ENCODE measurements at places on chromosomes 16 and 17. TPM values are rescaled to one million over a fixed set of nuclear protein-coding genes. Genes with fewer than 3 reads are reported as not detected.

- ATAC-seq: no peak
Measured at GRCh38 chr17:35645923-35646322, 58.8 kb downstream of the AP2B1 start.

- no peak for ATAC-seq
Measured at GRCh38 chr16:68297908-68298307, 12.8 kb downstream of the SLC7A6OS start.

Gene HS3ST3A1
- total RNA-seq: 4.8 TPM

- no peak for ATAC-seq
Measured at GRCh38 chr17:1957037-1957436, 68.1 kb downstream of the RTN4RL1 start.

GRCh38 chr16:35598696-35599332 is 2139.4 kb downstream of the TP53TG3F start:
- peak; percentile 87 for ATAC-seq

- ATAC-seq: no peak
Measured at GRCh38 chr16:54927125-54928015, 3.3 kb upstream of the IRX5 start.

GRCh38 chr17:73914536-73915274 is 270.5 kb upstream of the SDK2 start:
- ATAC-seq: no peak

Gene NOTUM
- total RNA-seq: not detected

- ATAC-seq: no peak
Measured at GRCh38 chr16:55892821-55893220, 17.6 kb upstream of the CES5A start.

DNA sequence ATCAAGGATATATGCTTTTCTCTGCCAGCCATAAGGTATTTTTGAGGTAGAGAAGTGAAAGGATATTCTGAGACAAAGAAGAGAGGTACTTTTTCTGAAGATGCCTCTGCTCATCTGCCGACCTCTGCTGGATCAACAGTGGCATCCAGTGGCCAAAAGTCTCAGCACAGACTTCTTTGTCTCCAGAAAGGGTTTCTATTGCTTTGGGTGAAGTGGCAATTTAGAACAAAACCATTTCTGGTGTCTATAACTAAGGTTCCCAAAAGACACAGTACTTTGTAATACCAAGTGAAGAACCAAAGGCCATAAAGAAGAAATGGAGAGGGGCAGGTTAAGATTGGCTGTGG is 155.2 kb upstream of the C17orf78 start:
- ATAC-seq: no peak

Gene PDP2
- total RNA-seq: 9.6 TPM

DNA sequence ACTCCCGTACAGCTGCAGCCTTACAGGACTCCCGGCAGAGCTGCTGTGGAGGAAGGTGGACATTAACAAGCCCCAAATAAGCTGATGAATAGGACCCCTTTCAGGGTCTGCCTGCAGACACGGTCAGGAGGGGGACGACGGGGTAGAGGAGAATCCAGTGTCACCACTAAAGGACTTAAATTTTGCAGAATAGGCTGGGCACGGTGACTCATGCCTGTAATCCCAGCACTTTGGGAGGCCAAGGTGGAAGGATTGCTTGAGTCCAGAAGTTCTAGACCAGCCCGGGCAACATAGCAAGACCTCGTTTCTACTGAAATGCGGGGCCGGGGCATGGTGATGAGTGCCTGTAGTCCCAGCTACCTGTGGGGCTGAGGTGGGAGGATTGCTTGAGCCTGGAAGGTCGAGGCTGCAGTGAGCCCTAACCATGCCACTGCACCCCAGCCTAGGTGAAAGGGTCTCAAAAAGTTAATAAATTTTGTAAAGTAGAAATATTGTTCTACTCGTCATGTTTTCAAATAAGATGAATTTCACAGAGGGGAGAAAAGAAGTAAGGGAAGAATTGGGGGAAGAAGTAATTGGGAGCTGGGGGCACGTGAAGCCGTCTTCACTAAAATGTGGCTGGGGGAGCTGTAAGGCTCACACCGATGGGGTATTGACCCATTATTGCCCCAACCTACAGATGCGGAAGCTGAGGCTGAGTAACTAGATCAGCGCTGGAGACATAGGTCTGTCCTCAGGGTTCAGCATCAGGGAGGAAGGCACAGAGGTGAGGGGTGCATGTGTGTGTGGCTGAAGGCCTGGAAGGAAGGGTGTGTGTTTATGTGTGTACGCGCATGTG is 4.7 kb downstream of the LITAFD start:
- no peak for ATAC-seq

DNA sequence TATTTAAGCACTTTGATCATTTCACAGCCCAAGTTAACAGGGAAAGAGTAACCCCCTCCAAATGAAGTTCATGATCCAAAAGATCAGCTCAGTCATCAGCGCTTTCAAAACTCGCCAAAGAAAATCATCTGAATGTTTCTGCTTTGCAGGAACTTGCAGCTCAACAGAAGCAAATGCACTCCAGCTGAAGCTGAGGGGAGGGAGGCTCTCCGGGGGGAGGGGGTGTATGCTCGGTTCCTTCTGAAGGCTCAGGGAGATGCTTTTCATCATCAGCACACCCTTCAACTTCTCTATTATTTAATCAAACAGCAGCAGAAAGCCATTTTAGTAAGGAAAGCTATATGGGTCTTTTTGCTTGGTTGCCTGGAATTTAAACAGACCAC is 24.4 kb upstream of the ERN1 start:
- no peak for ATAC-seq

DNA sequence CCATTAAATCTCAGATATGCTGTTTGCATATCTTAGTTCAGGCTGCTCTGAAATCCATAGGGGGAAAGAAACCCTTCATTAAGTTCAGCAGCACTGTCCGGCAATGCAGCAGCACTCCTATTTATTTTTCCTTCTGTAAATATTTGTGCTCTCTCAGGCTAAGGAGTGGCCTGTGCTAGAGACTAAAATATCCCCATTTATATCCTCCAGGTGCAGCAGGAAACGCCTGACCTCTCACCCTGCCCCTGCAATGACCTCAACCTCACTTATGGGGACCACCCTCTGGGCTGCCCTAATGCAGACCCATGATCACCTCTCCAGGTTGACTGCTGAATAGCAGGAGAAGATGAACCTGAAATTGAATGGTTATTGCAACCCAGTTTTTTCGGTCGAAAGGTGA is 165.0 kb upstream of the ELAC2 start:
- no peak for ATAC-seq

DNA sequence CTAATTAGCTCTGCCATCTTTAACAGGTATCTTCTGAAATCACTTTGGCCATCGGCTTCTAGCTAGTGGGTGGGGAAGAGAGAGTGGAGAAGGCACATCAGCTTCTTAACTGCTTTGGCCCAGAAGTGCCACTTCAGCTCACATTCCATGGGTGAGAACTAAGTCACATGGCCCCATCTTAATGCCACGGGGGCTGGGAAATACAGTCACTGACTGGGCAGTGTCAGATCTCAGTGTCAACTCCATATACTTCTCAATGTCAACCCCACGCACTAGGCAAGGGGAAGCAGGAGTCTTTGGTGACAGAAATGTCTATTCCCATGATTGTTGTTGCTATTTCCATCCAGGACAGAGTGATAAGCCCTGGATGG is 29.4 kb downstream of the CCR7 start:
- no peak for ATAC-seq

GRCh38 chr16:79849119-79849518 is 248.6 kb upstream of the MAF start:
- peak; percentile 67 for ATAC-seq

DNA sequence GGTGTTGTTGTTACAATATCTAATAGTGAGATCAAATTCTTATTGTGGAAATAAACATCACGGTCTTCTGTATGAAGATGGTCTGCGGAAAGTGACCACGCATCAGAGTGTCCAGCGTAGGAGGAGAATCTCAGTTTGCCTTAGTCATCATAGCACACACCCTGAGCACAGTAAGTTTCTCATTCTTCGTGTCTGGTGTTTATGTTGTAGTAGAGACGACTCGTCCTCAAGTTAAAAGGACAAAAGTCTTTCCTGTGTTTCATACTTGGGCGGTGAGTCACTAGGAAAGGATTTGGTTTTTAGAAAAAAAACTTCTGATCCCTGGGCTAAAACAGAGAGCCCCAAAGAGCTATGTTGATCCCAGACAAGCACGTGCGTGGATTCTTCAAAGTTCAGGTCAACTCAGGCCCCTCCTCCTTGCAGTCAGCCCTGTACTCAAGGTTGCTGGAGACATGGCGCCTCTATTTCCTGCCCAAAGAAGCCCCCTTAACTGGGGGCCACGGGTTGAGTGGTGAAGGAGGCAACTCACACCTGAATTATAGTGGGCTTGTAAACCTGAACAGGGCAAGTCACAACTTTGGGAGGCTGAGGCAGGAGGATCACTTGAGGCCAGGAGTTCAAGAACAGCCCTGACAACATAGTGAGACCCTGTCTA is 170.4 kb downstream of the ZFHX3 start:
- peak; percentile 67 for ATAC-seq

DNA sequence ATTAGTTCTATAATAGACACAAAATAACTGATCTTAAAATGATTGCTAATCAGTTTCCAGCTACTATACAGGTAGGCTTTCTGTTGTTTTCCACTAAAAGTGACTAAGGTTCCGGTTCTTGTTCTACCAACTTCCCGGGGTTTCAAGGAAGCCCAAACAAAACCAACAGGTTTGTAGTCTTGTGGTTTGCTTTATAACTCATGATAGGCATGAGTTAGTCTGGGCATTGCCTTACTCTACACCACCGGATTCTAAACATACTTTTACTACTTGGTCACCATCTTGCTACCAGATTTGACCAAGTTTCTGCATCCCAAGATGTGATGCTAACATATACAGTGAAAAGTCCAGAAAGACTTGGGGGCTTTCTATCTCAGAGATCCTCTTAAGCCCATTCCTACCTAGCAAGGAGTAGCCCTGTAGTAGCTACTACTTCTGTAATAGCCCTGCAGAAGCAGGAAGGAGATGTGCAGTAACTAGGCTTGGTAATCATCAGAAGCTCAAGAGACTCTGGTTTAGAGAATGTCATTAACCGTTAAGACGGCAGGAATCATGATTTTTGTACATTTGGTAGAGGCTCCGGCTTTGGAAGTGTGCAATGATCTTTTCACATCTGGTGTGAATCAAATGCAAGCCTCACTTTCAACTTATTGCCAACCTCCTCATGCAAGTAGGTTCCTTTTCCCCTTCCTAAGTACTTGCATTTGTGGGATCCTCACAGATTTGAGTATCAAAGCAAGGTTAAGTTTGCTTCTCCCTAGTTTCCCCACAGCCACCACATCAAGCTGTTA is 1.6 kb downstream of the FAM117A start:
- no peak for ATAC-seq

- no peak for ATAC-seq
Measured at GRCh38 chr16:89200124-89200849, at the start of gene SLC22A31. SLC22A31 (minus strand) TSS chr16:89200537; CDS start chr16:89200501, 36 bp downstream.

Gene SPATA32
- total RNA-seq: 0.24 TPM

- ATAC-seq: no peak
Measured at GRCh38 chr17:31691251-31691905, 167.7 kb downstream of the COPRS start.

Gene CNTROB
- total RNA-seq: 15.4 TPM

Gene ERN2
- total RNA-seq: 0.36 TPM

- no peak for ATAC-seq
Measured at GRCh38 chr17:48463526-48463925, 33.5 kb upstream of the SKAP1 start.

- peak; percentile 26 for ATAC-seq
Measured at GRCh38 chr16:58462089-58462488, 37.9 kb upstream of the NDRG4 start.

Gene SULT1A2
- 0.32 TPM for total RNA-seq

- peak; percentile 87 for ATAC-seq
Measured at GRCh38 chr16:14486520-14487303, 143.3 kb downstream of the PARN start.

DNA sequence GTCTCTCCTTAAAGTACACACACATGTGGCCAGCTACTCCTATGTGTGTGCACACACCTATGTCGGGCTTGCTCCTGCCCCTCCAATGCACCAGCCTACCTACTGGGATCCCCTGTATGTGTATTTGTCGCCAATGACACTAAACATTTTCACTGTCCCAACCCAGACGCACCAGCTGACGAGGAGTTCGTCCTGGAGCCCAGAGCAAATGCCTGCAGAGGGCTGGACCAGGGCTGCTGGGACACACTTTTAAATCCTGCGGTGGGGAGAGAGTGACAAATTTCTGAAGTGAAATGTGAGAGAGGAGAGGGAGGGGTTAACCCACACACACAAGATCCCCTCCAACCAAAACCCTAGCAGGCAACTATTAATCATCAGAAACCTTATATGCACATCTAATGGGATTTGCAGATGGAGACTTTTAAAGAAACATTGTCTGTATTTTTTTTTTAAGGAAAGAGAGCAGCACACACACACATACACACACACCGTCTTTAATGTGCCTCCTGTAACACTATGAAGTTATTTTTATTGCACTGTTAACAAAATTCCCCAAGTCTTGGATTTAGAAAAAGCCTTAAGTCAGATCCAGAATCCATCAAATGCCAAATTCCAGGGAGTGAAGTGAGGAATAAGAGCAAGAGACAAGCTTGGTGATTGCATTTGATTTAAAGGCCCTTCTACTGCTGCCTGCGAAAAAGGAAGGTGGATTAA is at the start of gene MEOX1:
Gene MEOX1 (minus strand): TSS at position 224 of the 714 bp plus-strand sequence. CDS start 388 bp downstream, outside the sequence.
- ATAC-seq: peak; percentile 40

- ATAC-seq: peak; percentile 78
Measured at GRCh38 chr16:53775821-53776431, 72.0 kb downstream of the FTO start.

Gene ZG16
- total RNA-seq: not detected

DNA sequence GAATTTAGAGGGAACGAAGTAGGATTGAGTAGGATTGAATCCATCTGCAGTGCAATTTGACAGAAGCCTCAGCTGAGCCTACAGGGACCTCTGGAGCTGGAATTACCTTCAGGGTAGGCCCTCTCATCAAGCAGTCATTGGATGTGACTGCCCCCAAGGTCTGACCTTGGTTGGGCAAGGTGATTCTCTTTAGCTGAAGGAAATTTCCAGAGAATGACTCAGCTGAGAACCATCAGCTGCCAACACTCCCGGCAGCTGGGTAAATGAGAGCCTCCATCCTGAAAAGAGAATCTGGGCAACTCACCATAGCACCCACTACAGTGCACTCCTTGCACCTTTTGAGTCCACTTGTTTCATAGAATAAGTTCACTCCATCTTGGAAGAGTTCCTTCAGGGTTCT is 113.5 kb upstream of the MED13 start:
- ATAC-seq: no peak
